ENCODE measurements at places on chromosomes 1 and 21.

DNA sequence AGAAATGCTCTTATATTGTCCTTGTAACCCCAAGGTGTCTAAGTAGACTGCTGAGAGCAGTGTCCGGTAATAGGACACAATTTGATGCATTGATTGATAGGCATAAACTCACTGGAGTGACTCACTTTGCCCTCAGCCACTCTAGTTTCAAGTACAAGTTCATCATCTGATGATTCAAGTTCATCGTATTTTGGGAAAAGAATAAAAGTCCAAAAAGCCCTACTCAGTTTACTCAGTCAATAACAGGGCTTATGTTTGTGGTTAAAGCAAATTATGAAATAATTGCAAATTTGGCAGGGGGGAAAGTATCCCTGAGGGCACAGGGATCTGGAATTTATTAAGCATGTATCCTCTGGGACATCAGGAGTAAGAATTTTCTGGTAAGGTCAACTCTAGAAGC, 7.6 kb upstream of the ATF3 start:
- no peak for DNase-seq

DNA sequence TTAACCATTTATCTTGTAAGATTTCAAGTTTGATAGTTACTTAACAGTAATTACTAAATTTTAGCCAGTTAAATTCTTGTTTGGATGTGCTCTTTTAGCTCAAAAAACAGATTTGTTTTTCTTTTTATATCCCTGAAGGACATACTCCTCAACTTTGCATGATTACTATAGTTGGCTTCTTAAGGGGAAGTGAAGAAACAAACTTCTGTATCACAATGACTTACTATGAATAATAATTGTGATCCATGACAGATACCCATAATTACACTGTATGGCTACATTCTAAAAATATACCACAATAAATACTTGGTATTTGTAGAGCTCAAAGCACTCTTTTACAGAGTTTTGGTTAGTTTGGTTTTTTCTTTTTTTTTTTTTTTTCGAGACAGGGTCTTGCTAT, 55.8 kb downstream of the IARS2 start:
- DNase-seq = no peak

GRCh38 chr1:228099331-228099732, 3.8 kb downstream of the C1orf35 start:
- DNase-seq = no peak

DNA sequence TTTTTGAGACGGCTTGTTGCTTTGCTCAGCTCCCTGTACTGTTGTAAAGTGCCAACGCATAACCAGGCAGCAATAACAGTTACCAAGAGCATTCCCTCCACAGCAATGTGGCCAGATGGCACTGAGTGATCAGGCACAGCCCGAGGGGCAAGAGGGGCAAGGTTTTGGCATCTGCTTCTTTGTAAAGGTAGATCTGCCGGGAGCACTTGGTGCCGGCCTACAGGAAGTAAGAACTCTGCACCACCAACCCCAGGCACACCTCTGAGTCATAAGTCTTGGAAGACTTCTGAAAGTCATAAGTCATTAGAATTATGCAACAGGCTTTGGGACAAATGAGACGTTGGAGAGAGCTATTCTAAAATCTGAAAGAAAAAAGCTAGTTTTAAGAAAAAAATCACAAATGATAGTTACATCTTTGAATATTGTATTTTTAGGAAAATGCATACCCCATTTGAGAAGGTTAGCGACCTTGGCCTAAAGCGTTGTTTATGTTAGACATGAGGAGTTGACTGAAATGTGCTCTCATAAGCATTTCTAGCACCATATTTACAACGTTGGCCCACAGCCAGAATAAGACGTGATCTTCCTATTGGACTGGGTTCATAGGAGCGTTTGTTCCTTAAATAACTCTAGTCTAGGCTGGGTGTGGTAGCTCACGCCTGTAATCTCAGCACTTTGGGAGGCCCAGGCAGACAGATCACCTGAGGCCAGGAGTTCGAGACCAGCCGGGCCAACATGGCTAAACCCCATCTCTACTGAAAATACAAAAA, 37.7 kb upstream of the MAP10 start:
- DNase-seq = peak; percentile 72

DNA sequence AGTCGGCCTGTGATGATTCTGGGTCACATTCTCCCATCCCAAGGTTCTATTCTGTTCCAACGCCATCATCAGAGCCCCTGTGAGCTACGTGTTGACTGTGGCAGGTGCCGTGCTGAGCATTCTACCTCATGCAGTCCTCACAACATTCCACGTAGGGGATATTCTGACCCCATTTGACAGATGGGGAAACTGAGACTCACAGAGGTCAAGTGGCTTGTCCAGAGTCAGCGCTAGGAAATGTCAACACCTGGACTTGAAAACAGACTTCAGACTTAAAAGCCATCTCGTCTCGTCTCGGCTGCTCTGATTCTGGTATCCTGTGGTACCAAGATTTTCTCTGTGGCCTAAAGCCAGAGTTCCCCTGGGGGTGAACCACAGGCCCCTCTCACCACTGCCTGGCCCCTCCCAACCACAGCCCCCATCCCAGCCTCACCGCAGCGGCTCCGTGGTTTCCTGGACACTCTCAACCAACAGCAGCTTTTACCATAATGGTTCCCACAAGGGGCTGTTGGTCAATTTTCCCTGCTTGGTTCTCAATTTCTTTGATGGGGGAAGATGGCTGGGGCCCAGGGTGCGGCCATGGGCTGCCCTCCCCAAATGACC, 39.6 kb downstream of the SDC3 start:
- DNase-seq = peak; percentile 81

DNA sequence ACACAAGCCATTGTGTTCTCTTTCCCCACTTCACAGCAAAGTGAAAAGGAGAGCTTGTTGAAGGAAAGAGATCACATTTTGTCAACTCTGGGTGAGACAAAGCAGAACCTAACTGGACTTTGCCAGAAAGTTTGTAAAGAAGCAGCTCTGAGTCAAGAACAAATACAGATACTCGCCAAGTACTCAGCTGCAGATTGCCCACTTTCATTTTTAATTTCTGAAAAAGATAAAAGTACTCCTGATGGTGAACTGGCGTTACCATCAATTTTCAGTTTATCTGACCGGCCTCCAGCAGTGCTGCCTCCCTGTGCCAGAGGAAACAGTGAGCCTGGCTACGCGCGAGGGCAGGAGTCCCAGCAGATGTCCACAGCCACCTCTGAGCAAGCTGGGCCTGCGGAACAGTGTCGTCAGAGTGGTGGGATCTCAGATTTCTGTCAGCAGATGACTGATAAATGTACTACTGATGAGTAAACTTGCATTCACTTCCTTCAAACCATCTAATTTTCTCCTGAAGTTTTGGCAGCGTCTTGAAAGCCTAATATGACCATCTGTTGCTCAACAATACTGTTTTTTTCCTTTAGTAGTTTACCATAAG, 43.7 kb downstream of the BACH1 start:
- peak; percentile 49 for DNase-seq

DNA sequence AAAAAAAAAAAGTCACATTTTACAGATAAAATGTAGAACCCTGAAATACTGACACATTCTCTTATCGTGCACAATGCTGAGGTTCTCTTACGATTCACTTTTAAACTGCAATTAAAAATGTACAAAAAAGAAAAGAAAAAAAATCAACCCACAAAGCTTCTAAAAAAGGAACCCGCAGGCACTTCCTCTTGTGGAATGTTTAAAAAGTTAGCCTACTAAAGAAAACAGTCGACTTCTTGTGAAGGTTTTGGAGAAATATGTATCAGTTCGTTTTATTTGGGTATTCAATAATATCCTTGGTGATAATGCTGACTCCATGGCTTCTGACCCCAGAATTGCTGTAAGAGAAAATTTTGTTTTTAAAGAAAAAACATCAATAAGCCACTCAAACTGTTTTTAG, 10.2 kb downstream of the HNRNPU start:
- DNase-seq = peak; percentile 55

DNA sequence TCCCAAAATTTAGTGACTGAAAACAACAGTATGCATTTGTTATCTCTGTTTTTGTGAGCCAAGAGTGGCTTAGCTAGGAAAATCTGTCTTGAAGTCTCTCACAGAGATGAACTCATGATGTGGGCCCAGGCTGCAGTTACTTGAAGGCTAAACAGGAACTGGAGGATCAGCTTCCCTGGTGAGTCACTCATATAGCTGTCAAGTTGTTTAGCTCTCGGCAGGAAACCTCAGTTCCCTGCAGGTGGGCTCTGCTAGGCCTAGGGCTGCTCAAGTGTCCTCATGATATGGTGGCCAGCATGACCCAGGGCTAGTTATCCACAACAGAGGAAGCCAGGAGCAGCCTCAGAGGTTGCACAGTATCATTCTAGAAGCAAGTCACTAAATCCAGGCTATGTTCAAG, 30.2 kb upstream of the DDX59 start:
- peak; percentile 60 for DNase-seq

DNA sequence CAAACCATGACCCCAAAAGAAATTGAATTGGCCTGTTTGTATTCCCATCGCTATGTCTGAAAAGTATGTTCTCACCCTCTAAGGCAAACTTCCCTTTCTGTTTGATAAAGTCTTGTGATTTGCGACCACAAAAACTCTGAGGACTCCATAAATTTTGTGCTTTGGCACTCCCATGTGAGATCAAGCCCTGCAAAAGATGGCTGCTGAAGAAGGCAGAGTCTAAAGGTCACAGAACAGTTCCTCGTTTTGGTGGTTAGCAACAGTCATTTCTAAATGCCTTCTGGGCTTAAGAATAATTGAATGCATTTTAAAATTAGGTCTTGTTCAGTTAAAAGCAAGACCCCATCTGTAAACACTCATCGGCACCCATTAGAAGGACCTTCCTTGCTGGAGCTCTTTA, 441.6 kb downstream of the OMA1 start:
- peak; percentile 76 for DNase-seq

DNA sequence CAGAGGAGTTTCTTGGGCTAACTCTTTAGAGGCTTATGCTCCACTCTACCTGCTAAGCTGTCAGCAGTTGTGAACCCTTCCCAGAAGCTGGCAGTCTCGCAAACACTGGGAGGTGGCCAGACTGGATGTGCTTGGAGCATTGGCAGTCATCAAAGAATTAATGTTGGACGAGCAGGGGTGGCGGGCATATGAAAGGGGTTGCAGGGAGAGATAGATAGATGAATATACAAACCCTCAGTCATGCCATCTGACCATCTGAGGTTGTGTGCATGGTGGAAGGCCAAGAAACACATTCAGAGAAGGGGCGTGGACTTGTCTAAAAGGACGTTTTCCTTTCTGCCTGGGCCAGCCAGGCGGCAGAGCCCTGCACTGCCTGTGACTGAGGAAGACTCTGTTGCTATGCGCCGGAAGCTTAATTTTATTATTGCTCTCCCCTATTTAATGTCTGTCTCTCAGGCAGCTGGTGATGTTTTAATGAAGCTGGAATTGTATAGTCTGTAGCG, 164.4 kb downstream of the PBX1 start:
- no peak for DNase-seq

GRCh38 chr1:186772228-186772627, 56.5 kb upstream of the PLA2G4A start:
- no peak for DNase-seq

GRCh38 chr1:62386351-62387121, 50.3 kb upstream of the USP1 start:
- DNase-seq = no peak

- DNase-seq = no peak
Observed at GRCh38 chr1:178047403-178048093, 46.4 kb upstream of the RASAL2 start.

Data from hematopoietic multipotent progenitor cell treated with erythropoietin and hydrocortisone succinate and interleukin-3 and kit ligand, for 4 days (in vitro differentiated cells).